ENCODE measurements at places on chromosomes 2 and 18.

DNA sequence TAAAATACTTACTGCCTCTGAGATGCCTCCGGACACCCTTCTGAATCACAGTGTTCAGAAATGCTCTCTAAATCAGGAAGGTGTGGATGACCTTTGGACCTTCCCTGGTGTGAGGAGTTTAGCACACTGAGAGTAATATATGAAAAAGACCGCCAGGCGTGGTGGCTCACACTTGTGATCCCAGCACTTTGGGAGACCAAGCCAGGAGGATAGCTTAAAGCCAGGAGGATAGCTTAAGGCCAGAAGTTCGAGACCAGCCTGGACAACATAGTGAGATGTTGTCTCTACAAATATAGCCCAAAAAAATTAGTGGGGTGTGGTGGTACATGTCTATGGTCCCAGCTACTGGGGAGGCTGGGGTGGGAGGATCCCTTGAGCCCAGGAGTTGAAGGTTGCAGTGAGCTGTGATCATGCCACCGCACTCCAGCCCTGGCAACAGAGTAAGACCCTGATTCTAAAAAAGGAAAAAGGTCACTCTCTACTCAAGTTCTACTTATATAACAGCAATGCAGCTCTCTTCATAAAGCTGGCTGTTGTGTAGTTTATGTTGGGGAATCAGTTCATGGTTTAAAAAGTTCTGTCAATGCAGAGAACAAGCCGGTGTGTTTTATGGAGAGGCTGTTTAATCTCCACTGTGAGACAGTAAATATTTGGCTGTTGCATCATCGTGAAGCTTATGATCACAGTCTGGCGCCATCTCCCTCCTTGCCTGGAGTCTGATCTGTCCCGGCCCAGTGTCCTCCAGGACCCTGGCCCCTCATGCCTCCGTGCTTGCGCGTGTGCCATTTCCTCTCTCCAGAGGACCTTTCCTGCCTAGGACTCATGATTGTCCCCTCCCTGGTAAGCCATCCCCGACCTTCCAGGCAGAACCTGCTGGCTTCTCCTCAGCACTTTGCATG lies 184.5 kb downstream of the FAM210A start:
- no peak for DNase-seq

GRCh38 chr18:6868033-6868432 lies 138.5 kb downstream of the ARHGAP28 start:
- DNase-seq: no peak

GRCh38 chr2:150572961-150573395 lies 85.5 kb upstream of the RND3 start:
- no peak for DNase-seq

- no peak for DNase-seq
Observed at GRCh38 chr2:222000326-222000725, 298.5 kb downstream of the PAX3 start.

GRCh38 chr2:14827226-14828023 lies 194.9 kb downstream of the LRATD1 start:
- DNase-seq: no peak
